ENCODE measurements at places on chromosomes 11 and 22.
A peak's percentile ranks its signal among the peaks of the same experiment; 100 is the strongest.

GRCh38 chr22:36405671-36406538 lies 18.1 kb upstream of the MYH9 start:
- DNase-seq = no peak

- DNase-seq = no peak
Measured at GRCh38 chr22:36506637-36507517, at the start of gene FOXRED2. TSS of gene FOXRED2 (minus strand) at chr22:36507040. CDS start at chr22:36506422, 618 bp downstream.

- no peak for DNase-seq
Measured at GRCh38 chr11:68687311-68687710, 3.0 kb downstream of the GAL start.

GRCh38 chr11:133991101-133991500 lies 34.3 kb upstream of the IGSF9B start:
- no peak for DNase-seq

GRCh38 chr11:19642185-19643158 lies 70.2 kb upstream of the NAV2 start:
- no peak for DNase-seq

DNA sequence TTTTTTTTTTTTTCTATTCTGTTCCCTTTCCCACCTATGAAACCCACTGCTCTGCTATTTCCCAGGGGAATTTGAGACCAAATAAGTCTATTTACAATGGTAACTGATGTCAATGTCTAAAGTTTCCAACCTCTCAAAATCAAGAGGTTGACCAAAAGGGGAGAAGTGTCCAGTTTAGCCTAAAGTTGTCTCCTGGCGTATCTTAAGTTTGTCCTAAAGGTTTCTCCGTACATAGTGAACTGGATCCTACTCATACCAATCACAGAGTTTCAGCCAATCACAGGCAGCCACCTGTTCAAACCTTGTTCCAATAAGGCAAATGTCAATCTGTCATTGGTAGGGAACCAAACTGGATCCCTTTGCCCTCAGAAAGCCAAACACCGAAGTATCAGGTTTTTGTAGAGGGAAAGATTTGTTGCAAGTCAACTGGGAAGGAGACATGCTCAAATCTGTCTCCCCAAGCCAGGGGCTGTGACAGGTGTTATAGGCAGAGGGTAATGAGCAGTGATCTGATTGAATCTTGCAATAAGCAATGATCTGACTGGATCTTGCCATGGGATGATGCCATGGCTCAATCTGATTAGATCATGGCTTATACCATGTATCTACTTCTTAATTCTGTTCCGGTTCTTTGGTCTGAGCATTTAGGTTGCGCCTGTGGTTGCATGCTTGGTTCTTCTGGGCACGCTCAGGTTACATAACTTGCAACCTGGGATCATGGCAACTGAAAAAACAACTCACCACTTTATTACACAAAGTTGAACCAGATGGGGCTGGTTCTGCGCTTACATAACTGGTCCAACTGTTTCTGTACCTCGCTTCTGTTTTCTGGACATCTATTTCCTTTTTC lies 1.1 kb upstream of the VPS37C start:
- DNase-seq = no peak

GRCh38 chr11:114959953-114960505 lies 281.7 kb downstream of the NXPE2 start:
- no peak for DNase-seq

DNA sequence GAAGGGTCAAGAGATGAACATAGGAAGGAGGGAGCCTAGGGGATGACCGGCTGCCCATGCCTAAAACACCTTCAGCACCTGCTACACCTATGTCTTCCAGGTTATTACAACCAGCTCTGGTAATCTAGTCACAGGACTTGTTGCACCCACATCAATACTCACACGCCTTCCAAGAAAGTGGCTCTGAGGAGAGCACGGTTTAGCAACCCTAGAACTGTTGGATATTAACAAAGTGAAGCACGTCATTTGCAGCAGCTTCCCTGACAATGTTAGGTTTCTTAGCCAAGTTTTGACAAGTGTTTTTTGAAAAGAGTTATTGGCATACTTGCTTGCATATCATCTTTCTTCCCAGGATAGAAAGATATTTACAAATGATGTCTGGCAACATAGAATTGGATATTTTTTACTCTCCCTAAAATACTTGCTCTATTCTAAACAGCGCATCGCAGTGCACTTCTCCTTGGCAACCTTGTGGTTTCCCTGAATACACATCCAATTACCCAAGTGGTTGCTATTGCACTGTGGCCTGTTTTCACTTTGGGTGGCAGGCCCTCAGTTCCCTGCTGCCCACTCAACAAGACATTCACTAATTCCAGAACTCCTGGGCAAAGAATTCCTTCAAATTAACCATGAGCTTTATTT lies 94.3 kb upstream of the ARHGAP42 start:
- DNase-seq = no peak

DNA sequence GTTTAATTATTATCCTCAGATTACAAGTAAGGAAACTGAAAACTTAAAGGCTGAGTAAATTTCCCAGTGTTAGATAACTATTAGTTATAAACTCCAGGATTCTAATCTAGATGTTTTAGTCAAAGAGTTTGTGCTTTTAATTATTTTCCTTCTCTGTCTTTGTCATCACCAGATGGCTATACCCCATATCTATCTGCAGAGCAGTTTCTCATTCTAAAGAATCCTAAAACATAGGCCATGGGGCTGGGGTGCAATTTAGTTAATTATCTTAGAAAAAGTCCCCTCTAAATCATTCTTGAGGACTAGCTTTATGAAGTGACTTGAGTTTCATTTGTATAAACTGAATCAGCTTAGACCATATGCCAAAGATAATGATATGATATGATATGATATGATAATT lies 556.3 kb upstream of the ANO5 start:
- no peak for DNase-seq

DNA sequence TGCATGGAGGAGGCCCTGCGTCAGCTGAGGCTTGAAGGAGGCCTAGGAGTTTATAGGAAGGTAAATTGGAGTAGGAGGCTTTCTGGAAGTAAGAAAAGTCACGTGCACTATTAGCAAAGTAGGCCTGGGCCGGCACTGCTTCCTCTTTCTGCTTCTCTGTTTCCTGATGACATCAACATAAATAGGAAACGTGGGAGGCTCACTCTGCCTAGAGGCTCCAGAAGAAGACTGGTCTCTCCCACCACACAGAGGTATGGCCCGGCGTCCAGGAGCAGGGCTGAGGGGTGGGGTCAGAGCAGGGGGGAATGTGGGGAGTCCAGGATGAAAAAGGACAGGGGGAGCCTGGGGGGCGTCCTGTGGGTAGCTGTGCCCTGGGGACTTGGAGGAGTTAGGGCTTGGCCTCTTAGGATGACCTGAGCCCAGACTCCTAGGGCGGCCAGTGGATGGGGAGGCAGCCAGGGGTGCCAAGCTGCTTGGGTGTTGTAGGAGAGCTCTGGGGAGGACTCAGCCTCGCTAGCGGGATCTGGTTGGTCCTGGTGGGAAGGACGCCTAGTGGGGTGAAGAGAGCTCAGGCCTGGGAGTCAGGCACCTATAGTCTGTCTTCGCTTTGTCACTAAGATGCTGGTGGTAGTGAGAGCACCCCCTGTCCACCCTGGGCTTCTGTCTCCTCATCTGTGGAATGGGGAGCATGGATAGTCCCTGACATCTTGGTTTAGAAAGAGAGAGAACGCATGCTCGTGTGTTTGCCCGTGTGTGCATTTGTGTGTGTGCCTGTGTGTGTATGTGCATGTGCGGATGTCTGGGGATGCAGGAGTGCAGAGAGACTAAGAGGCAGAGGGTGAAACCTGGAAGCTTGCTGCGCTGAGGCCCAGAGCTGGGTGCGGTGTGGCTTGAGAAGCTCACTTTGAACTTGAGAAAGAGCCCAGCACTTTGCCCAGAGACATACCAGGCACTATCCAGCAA lies at the start of gene CSF2RB:
TSS of gene CSF2RB (plus strand) at position 202 of the 963 bp plus-strand sequence. CDS start 8,580 bp downstream, outside the sequence.
- no peak for DNase-seq

- DNase-seq = no peak
Measured at GRCh38 chr11:60150279-60150678, 32.6 kb downstream of the MS4A6A start.

GRCh38 chr11:113730887-113731726 lies 25.0 kb upstream of the TMPRSS5 start:
- peak; percentile 41 for DNase-seq

DNA sequence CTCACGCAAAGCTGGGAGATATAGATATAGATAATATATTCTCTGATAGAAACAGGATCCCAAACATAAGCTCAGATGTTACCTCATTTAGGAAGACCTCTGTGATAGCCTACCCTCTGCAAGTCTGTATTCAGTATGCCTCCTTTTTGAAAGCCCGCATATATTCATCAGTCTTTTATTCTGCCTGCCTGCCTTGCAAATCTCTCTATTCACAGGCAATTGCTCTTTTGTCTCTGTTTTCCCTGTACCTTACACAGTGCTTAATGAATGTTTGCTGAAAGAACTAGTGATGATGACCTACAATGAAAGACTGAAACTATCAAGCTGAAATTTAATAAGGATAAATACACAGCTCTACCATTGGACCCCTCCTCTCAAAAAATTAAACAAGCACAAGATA lies 18.4 kb downstream of the DEUP1 start:
- DNase-seq = no peak

- no peak for DNase-seq
Measured at GRCh38 chr11:22828373-22828772, 1.2 kb downstream of the SVIP start.

DNA sequence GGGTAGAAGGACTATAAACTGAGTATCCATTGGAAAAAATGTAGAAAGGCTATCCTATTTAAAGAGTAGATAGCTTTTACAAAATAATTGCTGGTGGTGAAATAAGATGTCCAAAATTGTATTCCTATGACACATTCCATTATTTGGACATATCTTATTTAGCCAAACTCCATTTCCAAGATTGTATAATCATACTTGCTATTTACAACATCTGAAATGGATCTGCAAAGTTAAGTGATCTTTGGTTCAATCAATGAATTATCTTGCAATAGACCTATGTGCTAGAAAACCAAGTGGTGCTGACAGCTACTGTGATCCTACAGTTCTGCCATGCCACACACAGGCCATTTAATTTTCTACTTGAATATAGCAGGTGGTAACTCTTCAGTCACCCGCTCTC lies 11.0 kb upstream of the BLID start:
- no peak for DNase-seq

GRCh38 chr11:44777209-44778194 lies 50.7 kb downstream of the TSPAN18 start:
- DNase-seq = no peak

- DNase-seq = no peak
Measured at GRCh38 chr11:123584186-123584585, 70.2 kb downstream of the SCN3B start.

- no peak for DNase-seq
Measured at GRCh38 chr11:789943-790342, at the start of gene CEND1. TSS of gene CEND1 (minus strand) at chr11:790090. CDS start at chr11:788576, 1,514 bp downstream.

- no peak for DNase-seq
Measured at GRCh38 chr11:103928802-103929161, 107.7 kb upstream of the DDI1 start.

- no peak for DNase-seq
Measured at GRCh38 chr11:128643661-128644317, 50.1 kb upstream of the FLI1 start.

DNA sequence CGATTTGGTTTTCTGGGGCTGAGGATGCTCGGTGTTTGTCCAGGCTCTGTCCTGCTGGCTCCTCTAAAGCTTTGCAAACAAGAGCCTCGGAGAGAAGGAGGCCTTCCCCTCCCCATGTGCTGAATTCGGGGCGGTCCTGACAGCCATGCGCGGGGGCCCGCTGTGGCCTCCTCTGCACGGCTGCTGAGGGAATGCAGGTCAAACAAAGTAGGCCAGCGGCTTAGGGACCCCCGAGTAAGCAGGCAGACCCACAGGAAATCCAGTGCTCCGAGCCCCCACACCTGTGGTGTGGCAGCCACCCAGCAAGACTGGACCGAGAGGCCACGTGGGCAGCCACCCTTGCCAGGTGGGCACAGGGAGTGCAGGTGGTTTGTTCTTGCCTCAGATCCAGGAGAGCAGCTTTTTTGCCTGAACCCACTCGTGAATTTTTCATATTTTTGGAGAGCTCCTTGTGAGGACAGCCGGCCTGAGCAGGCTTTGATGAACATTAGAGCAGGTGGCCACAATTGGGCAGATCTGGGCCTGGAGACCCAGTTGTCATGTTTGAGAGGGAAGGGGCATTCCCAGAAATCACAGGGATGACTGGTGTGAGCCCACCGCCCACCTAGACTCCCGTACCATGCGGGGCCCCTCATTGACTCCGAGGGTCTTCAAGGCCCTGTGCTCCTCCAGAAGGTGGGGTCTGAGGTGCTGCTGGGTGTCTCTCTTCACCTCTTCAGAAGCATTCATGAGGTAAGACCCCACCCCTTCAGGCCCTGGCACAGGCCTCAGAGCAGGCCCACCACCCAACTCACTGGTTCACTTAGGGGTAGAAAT lies 43.0 kb upstream of the KCNQ1OT1 start:
- no peak for DNase-seq

- DNase-seq = no peak
Measured at GRCh38 chr11:45657496-45658260, 7.7 kb downstream of the CHST1 start.

DNA sequence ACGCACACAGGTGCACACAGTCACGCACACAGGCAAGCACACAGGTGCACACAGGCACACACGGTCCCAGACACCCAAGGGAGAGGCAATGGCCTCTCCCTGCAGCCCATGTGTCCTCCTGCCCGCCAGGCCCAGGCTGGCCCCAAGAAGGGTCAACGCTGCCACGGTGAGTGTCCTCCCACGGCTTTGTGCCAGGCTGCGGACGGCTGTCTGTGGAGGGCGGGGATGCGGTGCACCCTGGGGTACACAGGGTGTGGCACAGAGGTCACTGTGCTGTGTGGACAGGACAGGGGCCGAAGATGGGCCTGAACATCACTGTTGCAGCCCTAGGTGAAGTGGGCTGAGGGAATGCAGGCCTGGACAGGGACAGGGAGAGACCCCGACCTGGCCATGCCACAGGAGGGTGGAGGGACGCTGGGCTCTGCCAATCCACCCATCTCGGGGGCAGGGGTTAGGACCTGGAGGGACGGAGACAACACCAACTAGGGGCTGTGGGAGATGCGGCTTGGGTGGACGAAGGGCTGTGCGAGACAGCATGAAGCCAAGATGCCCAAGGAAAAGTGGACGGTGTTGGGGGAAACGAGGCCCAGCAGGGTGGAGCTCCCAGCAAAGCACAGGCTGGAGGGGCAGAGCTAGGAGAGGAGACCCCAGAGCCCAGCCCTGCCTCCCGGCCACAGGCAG lies 523.8 kb downstream of the BRD1 start:
- no peak for DNase-seq

DNA sequence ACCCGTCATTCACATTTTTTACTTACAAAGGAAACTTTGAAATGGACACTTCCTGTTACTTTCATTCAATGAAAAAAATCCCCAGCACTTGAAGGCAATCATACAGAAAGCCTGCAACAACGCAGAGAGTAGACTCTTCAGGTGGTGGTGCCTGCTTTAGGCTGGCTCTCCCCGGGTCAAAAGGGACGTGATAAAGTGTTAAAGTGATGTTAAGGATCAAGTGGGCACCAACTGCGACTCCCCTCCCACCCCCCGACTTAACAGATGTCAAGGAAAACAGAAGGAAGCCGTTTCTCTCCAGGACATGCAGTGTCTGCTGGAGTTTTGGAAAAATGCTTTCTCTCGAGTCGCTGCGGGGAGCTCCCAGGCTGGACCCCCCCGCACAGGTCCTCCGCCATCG lies 414 bp upstream of the PNPLA3 start:
- no peak for DNase-seq

All from smooth muscle cell of the brain vasculature (primary cell).